HAP-1 (cell line): ENCODE measurements at places on chromosomes 12 and 14.

- DNase-seq = peak; percentile 70
Observed at GRCh38 chr12:66087365-66087943, 43.1 kb downstream of the LLPH start.

DNA sequence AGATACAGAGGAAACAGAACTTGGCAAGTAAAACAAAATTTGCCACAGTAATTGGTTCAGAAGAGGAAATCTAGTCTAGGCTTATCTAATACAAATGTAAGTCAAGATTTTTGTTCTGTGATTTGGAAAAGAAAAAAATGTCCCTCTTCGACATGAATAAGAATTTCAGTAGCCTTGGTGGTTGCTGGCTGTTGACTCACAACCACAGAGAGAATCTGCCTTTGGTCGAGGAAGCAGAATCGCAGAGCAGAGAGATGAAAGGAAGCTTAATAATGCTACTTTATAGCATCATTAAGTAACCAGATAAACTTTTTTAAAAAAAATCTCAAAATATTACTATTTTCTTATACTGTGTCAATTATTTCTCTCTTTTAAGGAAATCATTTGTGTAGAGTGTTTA is 1096.6 kb downstream of the FLRT2 start:
- DNase-seq = no peak

GRCh38 chr14:31336646-31337045 is 83.7 kb downstream of the HEATR5A start:
- DNase-seq = peak; percentile 27

DNA sequence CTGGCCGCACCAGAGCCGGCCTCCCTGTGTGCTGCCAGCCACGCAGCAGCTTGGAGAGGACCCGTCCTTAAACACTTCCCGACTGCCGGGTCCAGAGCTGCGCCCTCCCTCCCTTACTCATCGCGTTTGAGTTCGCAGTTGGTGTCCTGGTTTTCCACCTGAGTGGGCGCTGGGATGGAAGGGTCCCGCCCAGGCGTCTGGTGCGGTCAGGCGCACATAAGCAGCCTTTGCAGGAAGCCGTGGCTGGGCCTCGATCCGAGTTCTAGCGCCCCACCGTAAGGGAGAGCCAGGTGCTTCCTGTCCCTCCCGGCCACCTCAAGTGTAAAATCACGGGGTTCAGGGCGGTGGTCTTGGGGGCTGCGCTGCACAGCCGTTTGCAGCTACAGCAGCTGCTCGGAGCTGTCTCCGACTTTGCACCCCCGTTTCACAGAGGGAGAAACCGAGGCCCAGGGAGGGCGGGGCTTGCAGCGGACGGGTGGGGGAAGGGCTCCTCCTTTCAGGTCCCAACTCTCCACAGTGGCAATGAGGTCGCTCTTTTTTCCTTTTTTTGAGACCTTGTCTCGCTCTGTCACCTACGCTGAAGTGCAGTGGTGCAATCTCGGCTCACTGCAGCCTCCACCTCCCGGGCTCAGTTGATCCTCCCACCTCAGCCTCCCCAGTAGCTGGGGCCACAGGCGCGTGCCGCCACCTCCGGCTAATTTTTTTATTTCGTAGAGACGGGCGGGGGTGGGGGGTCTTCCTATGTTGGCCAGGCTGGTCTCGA is 51.3 kb downstream of the LRCOL1 start:
- no peak for DNase-seq

DNA sequence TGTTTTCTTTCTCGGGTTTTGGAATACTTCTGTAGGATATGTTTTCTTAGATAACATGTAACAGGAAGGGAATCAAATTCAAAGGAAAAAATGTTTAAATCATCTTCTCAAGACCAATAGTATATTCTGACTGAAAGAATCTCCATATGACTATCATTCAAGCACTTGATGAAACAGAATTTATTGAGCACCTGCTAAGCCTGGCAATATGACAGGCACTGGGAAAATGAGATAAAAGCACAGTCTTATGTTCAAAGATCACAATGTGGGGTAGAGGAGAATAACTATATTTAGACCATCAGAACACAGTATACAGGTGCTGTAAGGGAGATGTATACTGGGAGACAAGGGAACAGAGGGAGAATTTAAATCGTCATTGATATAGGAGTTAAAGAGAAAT is 19.1 kb upstream of the TMEM30B start:
- DNase-seq = no peak

- DNase-seq = no peak
Observed at GRCh38 chr12:22306311-22306710, 28.2 kb downstream of the ST8SIA1 start.

GRCh38 chr12:116060764-116061163 is 216.7 kb downstream of the MED13L start:
- no peak for DNase-seq

DNA sequence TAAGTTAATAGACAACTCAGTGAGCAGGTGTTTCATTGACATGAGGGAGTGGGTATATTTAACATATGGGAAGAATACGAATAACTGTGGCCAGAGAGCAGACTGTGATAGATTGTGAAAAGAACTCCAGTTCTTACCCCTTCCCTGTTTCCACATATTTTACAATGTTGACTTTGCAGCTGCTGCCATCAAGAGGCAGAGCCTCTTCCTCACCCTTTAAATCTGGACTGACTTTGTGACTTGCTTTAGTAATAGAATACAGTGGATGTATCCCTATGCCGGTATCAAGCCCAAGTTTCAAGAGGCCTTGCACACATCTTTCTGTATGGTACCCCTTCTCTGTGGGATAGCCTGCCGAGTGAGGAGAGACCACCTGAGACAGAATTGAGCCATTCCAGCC is 356.7 kb downstream of the ETNK1 start:
- no peak for DNase-seq

GRCh38 chr14:72026536-72026935 is 94.3 kb downstream of the RGS6 start:
- DNase-seq = no peak

DNA sequence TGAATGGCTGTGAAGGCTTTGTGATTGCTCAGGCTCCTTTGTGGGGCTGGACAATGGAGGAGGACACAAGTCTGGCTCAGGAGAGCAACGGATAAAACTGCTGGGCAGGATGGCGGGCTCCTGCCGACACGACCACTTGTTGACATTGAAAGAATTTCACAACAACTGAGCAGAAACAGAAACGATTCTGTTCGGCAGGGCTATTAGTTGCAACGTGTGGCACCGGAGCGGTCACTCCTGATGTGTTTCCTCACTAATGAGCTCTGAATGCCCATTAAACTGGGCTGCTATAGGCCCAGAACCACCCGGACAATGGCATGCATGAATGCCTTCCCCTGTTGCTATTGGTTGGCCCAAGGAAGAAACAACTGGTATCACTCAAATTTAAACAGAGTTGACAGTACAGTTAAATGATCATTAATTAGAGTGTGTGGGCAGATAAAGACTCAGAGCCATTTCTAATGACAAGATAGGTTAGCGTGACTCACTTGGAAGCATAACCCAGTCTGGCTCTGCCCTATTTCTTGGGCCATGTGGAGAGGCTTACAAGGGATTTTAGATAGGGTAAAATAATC is 142.9 kb downstream of the ASCL1 start:
- no peak for DNase-seq

DNA sequence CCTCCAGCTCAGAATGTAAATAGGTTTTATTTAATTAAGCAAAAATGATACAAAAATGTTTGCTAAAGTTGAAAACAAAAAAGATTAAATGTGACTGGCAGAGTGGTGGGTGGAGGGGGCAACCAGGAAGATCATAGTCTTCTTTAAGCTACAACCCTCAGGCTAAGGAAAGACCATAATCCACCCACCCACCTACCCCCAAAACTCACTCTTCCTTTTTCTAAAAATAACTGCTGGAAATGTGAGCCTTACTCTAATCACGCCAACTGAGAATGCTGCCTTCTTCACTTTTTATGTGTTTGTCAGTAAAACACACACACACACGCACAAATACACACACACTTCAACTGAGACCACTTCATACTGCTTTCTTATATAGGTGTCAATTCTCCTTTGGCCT is 230.0 kb upstream of the EGLN3 start:
- no peak for DNase-seq

- no peak for DNase-seq
Observed at GRCh38 chr14:23228812-23229211, 8.9 kb upstream of the RNF212B start.

GRCh38 chr14:69910871-69911270 is 31.7 kb downstream of the SMOC1 start:
- no peak for DNase-seq

GRCh38 chr14:95536036-95536593 is 1.3 kb downstream of the GLRX5 start:
- DNase-seq = no peak

GRCh38 chr12:90120627-90121026 is 412.0 kb upstream of the ATP2B1 start:
- DNase-seq = no peak

- DNase-seq = no peak
Observed at GRCh38 chr14:78524196-78524595, 354.0 kb downstream of the NRXN3 start.

- peak; percentile 34 for DNase-seq
Observed at GRCh38 chr14:80212023-80212397, 706 bp upstream of the DIO2 start.

DNA sequence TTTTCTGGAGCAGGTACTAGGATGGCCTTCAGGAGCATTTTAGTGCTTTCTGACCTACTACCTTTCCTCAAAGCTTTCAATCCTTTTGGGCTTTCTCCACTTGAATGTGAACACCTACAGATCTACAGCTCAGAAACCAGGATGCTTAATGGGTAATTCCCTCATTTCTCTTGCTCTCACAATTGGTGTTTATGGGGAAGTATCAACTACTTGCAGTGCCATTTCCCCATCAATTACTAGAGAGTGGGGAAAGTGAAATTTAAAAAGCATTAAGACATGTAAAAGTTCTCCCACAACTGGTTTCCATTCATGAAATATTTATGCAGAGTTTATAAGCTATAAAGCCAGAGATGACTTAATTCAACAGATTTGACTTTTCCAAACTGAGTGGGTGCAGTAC is 2.1 kb upstream of the YY1 start:
- no peak for DNase-seq

- DNase-seq = no peak
Observed at GRCh38 chr12:27451036-27451825, 4.7 kb downstream of the SMCO2 start.

- no peak for DNase-seq
Observed at GRCh38 chr12:130513556-130513955, 175.9 kb downstream of the PIWIL1 start.

- no peak for DNase-seq
Observed at GRCh38 chr14:39264558-39264957, 30.8 kb downstream of the MIA2 start.

DNA sequence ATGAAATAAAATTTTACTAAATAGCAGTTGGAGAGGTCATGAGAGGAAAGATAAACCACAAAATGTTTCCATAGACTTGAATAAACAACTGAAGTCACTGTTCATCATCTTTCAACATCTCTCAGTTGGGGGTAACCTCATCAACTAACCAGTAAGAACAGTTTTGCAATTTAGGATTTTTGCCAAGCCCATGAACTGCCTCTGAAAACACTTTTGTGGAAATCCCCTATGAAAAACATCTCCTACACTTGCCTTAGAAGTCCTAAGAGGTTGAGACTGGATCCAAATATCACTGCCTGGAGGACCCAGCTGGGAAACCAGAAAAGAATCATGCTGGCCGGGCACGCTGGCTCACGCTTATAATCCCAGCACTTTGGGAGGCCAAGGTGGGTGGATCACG is 273.1 kb downstream of the C12orf50 start:
- no peak for DNase-seq

- DNase-seq = no peak
Observed at GRCh38 chr12:93415723-93416464, 25.9 kb downstream of the UBE2N start.

DNA sequence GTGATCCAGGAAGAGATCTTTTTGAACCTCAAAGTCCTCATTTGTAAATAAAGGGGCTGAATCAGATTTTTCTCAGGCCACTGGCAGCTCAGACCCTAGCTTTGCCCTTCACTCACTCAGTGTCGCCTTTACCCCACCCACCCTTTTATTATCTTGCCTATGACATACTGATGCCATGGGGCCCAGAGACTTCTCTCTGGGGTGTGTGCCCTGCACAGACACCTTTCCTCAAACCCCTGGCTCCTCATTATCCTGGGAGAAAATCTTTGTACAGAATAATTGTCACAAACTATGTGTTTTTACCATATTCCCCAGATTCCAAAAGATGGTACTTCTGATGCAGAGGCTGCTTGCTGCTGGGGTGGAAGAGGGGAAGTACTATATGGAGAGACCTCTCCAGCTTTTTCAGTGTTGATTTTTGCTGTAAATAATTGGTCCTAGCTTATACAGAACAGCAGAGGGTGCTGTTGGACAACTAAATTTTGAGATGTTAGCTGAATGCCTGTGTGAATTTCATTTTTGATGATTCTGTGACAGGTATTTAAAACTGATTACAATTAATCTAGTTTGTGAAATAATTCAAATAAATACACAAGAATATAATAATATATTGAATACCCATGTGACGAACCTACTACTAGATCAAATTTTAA is 53.9 kb upstream of the DCD start:
- peak; percentile 17 for DNase-seq

DNA sequence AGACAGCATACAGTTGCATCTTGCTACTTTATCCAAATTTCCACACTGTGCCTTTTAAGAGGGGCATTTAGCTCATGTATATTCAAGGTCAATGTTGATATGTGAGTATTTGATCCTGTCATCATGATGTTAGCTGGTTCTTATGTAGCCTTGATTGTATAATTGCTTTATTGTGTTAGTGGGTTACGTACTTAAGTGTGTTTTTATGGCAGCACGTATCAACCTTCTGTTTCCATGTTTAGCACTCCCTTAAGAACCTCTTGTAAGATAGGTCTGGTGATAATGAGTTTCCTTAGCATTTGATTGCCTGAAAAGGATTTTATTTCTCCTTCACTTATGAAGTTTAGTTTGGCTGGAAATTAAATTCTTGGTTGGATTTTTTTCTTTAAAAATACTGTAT is 445.2 kb downstream of the NAV3 start:
- DNase-seq = no peak

- DNase-seq = peak; percentile 59
Observed at GRCh38 chr14:22478247-22478646, 110.8 kb downstream of the DAD1 start.

- no peak for DNase-seq
Observed at GRCh38 chr14:71472356-71473340, 459.6 kb upstream of the RGS6 start.
